ENCODE measurements at places on chromosomes 6 and 20.

GRCh38 chr20:51067792-51068191 is 44.9 kb upstream of the KCNG1 start:
- DNase-seq, result no peak

GRCh38 chr6:91865889-91866288 is 1279.0 kb upstream of the MAP3K7 start:
- DNase-seq, result no peak

GRCh38 chr6:156161471-156161870 is 615.7 kb upstream of the ARID1B start:
- no peak for DNase-seq

- DNase-seq, result no peak
Measured at GRCh38 chr20:6993511-6993910, 226.0 kb downstream of the BMP2 start.

DNA sequence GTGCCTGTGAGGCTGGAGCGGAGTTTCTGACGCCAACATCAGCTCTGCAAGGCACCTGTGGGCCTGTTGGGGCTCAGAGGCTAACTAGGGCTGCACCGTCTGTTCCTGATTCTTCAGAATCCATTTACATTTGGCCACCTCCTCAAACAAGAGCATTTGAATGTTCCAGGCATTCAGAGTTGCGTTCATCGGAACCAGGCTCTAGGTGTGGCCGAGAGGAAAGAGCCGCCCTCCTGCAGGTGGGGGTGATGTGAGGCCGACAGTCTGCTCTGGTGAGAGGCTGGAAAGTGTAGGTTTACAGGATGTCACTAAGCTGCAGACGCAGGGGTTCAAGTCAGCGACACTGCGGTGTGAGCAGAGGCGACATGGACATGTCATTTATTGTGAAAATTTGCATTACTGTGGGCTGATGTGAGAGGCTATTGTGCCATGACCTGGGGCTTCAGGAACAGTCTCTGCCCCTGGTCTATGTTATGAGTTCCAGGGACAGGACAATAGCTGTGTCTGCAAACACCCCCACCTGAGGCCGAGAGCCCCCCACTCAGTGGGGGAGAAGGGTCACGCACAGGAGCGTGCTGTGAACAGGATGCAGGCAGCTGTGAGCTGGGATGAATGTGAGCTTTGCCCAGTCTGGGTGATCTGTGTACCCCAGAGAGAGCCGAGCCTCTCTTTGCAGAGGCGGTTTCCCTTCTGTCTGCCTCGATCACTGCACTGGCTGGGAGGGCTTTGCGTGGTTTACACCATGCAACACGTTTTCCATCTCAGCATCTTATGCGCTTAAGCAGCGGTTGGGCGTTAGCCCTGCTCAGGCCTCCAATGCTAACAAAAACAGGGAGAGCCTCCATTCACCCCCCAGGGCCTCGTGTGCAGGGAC is 21.1 kb downstream of the SLCO4A1 start:
- DNase-seq, result no peak

DNA sequence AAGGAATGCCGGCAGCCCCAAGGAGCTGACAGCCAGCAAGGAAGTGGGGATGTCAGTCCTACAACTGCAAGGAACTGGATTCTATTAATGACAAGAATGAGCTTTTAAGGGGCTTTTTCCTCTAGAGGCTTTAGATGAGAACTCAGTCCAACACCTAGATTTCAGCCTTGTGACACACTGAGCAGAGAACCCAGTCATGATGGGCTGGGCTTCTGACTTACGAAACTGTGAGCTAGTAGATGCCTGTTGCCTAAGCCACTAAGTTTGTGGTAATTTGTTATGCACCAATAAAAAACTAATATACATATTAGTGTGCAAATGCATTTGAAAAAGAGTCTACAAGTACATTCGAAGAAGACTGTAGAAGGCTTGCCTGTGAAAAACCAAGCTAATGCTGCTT is 263.3 kb downstream of the SOX4 start:
- DNase-seq, result no peak

DNA sequence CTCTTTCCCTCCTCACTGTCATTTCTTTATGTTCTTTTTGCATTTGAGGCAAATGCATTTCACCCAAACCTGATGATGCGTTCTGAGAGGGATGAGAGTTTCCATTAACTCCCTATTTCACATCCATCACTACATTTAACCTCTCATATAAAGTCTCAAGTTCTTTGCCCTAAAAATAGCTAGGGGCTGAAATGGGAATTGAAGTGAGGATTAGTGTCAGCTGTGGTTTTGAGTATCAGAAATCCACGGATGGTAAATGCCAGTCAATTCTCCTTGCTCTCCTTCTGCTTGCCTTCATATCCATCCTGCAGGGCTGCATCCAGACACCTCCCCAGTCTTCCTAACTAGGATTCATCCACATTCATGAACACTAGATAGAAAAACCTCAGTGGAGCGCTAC is 10.0 kb upstream of the DTNBP1 start:
- DNase-seq, result no peak

GRCh38 chr20:40146071-40146470 is 543.0 kb downstream of the MAFB start:
- no peak for DNase-seq

All from GM23338 (cell line).